CD4-positive, alpha-beta T cell (primary cell): ENCODE measurements at places on chromosomes 16 and 17.

GRCh38 chr17:887551-888209 is 91.9 kb downstream of the NXN start:
- DNase-seq = no peak

GRCh38 chr17:43554857-43555256 is 8.7 kb upstream of the ETV4 start:
- no peak for DNase-seq

DNA sequence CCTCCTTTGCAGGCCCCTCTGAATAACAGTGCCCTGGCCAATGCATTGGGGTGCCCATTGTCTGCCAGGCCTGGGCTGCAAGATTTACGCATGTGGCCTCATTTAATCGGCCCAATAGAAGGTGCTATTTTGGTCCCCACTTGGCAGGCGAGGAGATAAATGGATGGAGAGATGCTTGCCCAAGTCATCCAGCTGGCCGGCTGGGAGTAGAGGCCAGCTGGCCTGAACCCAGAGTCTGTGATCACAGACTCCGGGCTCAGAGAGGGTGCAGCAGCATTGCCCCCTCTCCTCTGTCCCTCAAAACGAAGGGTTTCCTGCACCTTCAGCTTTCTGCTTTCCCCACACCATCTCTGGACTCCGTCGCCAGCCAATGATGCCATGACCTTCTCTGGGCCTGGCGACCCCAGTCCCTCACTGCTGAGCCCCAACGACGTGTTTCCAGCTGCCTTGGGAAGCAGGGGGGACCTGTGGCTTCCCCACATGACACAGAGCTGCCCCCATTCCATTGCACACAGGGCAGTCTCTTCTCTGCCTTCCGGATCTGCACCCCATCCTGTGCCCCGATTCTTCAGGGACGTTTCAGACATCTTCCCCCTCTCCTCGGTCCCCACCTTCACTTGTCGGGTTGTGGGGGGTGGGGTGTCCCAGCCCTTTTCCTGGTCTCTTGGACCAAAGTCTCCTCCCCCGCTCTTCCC is 3.5 kb upstream of the ADGRG1 start:
- DNase-seq = no peak

GRCh38 chr17:56681561-56682266 is 88.2 kb downstream of the NOG start:
- peak; percentile 25 for DNase-seq

DNA sequence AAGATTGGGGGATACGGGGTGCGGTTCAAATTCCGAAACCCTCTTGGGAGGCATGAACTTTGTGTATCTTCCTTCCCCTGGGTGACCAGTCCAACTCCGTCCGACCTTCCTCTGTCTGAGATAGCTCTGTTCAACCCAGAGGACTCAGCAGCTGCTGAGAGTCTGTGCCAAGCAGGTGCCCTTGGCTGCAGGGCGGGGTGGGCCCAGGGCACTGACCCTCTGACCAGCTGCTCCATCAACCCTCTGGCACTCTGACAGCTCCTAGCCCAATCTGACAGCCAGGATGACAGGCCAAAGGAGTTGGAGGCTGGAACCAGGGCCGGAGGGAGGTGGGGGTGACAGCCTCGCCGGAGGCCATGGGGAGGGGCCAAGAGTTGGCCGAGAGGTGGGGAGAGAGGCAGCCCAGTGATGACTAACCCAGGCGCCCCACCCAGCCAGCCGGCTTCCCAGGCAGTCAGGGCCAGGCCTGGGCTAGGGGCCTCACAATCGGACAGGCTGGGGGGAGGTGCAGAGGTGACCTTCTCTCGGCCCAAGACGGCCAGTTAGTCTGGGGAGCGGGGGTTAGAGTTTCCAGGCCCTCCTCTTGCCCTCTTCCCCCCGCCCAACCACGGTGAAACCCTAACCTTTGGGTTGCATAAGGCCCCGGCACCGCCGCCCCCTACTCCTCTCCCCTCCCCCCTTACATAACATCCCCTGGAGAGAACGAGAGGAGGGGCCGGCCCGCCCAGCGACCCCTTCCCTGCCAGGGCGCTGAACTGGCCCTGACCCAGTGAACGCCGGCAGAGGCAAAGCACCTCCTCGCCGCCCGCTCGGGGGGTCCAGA is 5.0 kb upstream of the TLCD2 start:
- peak; percentile 60 for DNase-seq

GRCh38 chr17:59617156-59617732 is 2.5 kb upstream of the CLTC start:
- DNase-seq = no peak

DNA sequence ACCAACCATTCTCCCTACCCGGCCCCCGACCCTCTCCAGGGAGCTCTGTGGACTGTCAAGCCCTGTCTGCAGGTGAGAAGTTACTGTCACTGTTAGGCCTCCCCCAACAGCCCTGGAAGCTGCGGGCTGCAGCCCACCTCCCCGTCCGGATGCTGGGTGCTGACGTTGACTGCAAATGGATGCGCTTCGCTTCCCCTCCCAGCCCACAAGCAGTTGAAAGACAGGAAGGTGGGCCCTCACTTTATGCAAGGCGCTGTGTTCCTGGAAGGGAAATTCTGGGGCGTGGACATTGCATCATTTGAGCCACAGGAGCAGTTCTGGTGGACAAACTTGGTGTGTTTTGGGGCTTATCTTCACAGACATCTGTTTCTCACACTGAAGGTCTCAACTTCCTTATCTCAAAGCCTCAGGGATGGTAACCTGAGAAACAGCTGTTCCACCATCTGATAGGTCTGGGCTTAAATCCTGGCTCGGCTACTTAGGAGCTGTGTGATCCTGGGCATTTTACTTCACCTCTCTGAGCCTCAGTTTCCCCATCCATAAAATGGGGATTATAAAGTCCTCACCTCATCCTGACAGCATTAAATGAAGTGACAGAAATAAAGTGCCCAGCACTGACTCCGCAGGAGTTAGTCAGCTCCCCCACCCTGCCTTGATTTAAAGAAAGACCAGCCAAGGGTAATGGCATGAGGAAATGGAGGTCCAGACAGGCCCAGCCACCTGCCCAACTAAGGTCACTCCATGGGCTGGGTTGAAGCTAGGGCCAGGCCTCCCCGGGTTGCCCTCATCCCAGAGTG is 4.6 kb upstream of the DRC7 start:
- DNase-seq = no peak

DNA sequence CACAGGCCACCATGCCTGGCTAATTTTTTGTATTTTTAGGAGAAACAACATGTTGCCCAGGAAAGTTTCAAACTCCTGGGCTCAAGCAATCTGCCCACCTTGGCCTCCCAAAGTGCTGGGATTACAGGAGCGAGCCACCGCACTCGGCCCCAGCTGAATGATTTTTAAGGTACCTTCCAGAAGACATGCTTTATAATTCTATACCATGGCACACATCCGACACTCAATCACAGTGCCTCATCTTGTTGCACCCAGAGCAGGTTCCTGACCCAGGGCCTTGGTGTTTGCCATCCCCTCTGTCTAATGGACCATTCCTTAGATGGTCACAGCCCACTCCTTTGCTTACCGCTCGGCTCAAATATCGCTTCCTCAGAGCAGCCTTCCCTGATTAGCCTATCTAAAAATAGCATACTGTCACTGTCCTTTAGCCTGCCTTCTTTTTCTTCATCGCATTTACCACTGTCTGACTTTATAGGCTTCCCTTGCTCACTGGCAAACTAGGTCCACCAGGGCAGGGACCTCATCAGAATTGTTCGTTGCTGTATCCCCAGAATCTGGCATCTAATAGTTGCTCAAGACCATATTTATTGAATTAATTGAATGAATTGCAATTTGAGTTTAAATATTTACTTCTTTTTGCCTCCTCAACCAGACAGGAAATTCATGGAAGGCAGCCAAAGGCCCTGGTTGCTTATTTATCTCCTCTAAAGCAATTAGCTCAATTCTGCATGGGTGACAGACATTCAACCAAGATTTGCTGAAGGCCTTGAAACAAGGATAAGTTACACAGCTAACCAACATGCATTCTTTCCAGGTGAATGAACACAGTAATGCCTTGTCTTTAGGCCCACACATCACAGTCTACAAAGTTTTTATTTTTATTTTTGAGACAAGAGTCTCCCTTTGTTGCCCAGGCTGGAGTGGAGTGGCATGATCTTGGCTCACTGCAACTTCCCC is 6.3 kb upstream of the TENT4B start:
- DNase-seq = no peak

GRCh38 chr16:11064202-11064540 is 119.8 kb downstream of the CLEC16A start:
- DNase-seq = no peak

- DNase-seq = no peak
Observed at GRCh38 chr17:82107341-82107860, 9.4 kb upstream of the FASN start.

DNA sequence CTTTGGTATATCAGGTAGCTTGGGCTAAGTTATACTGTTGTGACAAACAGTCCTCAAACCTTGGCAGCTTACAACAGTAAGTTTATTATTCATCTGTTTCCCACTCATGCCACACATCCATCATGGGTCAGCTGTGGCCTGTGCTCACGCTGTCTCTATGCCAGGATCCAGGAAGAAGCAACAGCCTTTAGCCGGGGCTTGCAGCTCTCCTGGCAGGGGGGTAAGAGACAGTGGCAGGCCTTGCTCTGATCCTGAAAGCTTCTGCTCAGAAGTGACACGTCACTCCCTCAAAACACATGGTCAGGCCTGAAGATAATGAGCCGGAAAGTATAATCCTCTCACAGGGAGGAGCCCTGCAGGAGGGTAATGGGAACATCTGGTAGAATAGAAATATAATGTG is 377.6 kb downstream of the CPPED1 start:
- DNase-seq = no peak

DNA sequence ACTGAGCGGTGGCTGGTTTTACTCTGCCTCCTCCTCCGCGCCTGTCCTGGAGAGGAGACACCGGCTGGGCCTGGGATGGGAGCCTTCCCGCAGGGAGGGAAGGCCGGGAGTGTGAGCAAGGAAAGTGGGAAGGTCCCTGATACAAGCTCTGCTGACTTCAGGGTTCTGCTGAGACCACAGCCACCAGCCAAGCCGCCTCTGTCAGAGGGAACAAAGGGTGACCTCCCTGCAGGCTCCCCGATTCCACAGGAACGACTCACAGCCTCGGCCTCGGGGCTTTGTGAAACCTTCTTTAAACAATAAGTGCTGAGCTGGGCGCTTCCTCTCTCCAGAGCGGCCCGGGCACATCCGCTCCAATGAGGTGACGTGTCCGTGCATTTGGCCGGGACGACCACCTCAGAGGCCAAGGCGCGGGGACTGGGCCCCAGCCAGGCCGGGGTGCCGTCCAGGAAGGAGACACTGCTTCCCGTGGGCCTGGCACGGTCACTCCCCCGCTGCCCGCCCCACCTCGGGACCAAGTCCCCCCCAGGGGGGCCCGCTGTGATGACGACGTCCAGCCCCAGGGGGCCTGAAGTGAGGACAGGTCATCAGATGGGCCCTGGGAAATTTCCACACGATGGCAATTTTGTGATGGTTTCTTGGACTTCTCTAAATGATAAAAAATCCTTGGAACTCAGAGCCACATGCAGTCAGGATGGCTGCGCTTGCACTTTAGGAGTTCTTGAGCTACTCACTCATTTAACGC is 11.8 kb upstream of the CIBAR2 start:
- no peak for DNase-seq

GRCh38 chr17:81831563-81831956 is 1.5 kb downstream of the MCRIP1 start:
- DNase-seq = no peak

GRCh38 chr17:63173450-63173849 is 207.4 kb downstream of the TANC2 start:
- DNase-seq = no peak

DNA sequence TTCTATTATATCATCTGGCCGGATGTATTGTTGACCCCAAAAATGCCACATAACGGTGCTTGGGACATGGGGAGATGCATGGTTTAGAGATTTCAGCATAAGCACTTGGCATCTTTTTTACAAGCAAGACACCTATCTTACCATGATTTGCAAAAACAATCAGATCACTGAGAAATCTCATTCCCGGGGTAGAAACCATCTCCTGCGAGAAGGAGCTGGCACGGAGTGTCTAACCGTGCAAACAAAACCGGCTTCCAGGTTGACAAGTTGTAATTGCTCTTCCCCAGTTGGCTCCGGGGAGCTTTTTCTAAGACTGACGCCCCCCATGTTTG is 1.0 kb downstream of the SLC16A6 start:
- no peak for DNase-seq

GRCh38 chr16:78225919-78226318 is 126.5 kb downstream of the WWOX start:
- DNase-seq = no peak

- DNase-seq = no peak
Observed at GRCh38 chr17:2386400-2387085, 14.3 kb downstream of the MNT start.

- no peak for DNase-seq
Observed at GRCh38 chr17:69744512-69745070, 330.1 kb downstream of the MAP2K6 start.

GRCh38 chr17:6061290-6061689 is 8.9 kb upstream of the WSCD1 start:
- DNase-seq = no peak

- DNase-seq = no peak
Observed at GRCh38 chr17:49829026-49829425, 18.8 kb downstream of the TAC4 start.

- no peak for DNase-seq
Observed at GRCh38 chr16:48946686-48947370, 334.8 kb downstream of the CBLN1 start.

DNA sequence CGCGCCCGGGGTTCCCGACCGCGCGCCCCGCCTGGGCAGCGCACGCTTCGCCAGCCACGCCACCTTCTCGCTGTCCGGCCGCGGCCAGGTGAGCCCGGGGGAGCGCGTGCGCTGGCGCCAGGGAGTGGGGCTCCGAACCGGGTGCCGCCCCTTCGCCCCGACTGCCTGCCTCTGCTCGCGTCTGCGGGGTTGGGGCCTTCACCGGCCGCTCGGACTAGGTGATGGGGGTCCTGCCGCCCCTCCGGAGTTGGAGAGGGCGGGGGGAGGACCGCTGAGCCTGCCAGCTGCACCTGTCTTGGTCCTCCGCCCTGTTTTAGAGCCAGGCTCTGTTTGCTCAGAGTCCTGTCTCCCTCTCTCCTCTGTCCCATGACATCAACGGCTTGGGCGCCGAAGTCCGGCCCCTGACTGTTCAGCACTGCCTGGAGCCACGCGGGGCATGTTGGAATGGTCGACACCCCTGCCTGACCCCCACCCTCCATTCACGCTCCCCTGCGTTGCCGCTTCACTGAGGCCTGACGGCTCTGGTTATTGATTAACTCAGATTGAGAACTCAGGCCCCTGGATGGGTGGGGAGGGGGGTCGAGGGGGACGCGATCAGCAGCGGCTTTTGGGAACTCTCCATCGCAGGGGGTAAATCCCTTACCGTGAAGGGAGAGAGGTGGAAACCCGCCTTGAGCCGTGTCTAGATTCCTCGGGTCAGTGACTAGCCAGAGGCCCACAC is 748 bp downstream of the SMTNL2 start:
- DNase-seq = no peak
